ENCODE measurements at places on chromosomes 7 and 10.

DNA sequence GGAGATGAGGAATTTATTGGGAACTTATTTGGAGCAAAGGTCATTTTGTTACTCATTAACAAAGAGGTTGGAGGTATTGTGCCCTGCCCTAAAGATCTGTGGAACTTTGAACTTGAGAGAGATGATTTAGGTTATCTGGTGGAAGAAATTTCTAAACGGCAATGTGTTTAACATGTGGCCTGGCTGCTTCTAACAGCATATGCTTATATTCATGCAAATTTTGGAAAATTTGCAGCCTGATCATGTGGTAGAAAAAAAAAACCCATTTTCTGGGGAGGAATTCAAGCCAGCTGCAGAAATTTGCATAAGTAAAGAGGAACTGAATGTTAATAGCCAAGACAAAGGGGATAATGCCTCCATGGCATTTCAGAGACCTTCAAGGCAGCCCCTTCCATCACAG, 10.7 kb upstream of the PANK1 start:
- no peak for DNase-seq

GRCh38 chr10:115879372-115880089, 393.5 kb downstream of the GFRA1 start:
- DNase-seq: no peak

- no peak for DNase-seq
Observed at GRCh38 chr10:112797197-112797596, 152.8 kb upstream of the TCF7L2 start.

- DNase-seq: no peak
Observed at GRCh38 chr10:33249137-33249536, 85.3 kb downstream of the NRP1 start.

GRCh38 chr7:151086802-151087244, 548 bp downstream of the AGAP3 start:
- DNase-seq: no peak

DNA sequence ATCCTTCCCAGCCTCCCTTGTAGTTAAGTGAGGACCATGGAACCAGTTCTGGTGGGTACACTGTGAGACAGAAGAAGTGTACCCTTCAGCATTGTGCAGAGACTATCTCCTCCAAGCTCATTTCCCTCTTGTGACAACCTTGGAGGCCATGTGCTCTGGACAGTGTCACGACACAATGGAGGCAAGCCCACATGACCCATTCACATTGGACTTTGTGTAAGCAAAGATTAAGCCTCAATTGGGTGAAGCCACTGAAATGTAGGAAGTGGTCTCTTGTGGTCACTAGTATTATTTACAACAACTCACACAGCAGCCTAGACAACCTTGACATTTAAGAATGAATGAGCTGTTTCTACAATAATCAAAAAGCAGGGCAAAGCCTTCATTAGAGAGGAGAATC, 124.2 kb downstream of the INHBA start:
- no peak for DNase-seq

- DNase-seq: no peak
Observed at GRCh38 chr10:44968500-44969400, 9.1 kb downstream of the RASSF4 start.

DNA sequence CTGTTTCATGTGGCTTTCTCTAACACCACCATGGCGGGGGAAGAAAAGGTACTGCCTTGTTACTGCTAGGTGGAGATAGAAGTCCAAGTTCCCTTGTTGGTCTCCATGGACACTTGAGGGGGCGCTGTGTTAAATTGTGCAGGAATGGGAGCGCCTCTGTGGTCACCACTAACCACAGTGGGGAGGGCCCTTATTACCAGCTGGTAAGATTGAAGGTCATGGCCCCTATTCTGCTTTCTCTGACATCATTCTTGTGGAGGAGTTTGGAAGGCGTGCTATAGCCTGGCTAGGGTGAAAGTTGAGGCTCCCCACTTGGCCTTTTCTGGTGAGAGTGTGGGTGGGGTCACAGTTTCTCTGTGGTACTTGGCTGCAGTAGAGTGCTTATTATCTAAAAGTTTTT, 14.9 kb upstream of the MXI1 start:
- no peak for DNase-seq

GRCh38 chr10:77763453-77764430, 126.1 kb upstream of the KCNMA1 start:
- DNase-seq: no peak

- peak; percentile 30 for DNase-seq
Observed at GRCh38 chr10:96287392-96288105, 16.2 kb upstream of the BLNK start.

DNA sequence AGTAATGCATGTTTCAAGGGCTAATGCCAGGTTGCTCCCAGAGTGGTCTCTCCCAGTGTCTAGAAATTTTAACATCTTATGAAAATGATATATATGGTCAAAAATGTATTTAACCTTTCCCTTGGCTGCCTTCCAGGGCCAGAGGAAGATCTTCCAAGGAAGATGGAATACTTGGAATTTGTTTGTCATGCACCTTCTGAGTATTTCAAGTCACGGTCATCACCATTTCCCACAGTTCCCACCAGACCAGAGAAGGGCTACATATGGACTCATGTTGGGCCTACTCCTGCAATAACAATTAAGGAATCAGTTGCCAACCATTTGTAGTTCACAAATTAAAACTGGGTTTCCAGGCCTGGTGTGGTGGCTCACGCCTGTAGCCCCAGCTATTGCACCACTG, 9.0 kb downstream of the GATAD1 start:
- DNase-seq: no peak

- DNase-seq: no peak
Observed at GRCh38 chr10:3215153-3215775, 42.7 kb upstream of the PITRM1 start.

- no peak for DNase-seq
Observed at GRCh38 chr10:49001402-49001801, 61.8 kb upstream of the LRRC18 start.

DNA sequence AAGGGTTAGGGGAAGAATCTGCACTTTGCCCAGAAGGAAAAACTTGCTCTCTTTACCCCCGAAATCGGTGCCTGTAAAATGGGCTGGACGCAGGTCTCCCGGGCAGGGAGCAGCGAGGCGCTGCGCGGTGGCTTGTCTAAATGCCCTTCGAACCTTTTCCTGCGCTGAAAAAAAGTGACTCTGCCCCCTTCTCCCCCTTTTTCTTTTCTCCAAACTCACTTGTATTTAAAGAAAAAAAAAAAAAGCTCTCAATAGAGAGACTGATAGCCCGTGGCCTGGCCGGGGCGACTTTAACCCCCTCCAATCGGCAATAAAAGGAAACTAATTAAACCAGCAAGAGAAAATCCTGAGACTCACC, 286 bp downstream of the SP8 start:
- no peak for DNase-seq

- DNase-seq: no peak
Observed at GRCh38 chr7:3292694-3293093, 8.4 kb upstream of the SDK1 start.

DNA sequence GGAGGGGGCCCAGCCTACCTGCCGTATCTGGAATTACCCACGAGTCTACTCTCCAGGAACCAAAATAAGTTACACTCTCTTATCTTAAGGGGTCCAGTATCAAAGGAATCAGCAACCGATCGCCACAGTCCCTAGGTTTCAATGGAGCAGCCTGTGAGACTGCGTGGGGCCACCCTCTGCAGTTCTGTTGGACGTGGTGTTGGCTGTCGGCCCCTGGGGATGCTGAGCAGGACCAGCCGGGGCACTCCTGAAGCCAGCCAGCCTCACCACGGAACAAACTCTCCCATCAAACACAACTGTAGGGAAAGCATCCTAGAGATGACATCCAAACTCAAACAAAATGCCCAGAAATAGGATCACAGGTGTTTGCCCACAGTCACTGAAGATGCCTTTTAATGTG, 25.5 kb upstream of the ABLIM1 start:
- no peak for DNase-seq

DNA sequence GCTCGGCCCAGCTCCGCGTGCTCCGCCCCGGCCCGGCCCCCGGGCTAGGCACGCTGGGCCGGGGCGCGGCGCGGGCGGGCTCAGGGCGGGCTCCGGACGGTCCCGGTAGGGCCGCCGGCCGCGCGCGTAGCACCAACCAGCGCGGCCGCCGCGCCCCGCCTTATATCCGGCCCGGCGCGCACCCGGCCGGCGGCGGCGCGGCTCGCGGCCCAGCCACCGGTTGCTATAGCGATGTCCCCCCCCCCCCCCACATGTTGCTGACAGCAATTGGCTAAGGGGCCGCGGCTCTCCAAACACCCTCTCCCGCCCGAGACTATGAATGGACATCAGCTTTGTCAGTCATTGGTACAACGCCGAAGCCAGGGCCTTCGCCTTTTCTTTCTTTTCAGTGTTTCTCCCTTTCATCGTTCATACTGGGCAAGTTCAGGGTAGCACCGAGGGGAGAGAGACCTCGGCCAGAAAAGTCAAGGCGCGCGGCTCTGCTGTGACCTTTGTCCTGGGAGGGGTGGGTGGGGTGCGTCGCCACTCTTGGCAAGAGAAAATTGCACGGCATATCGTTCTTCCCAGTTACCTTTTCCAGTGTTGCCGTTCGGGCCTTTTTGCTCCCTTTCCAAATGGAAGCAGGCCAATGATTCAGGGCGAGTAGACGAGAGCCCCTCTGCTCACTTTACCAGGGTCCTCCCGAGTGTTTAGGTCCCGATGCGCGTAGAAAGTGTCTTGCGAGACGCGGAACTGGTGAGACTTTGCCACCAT, 354.2 kb downstream of the DNAJB6 start:
- peak; percentile 86 for DNase-seq

- DNase-seq: no peak
Observed at GRCh38 chr10:124917428-124918190, 24.3 kb upstream of the ZRANB1 start.

- no peak for DNase-seq
Observed at GRCh38 chr7:90580051-90580450, 16.1 kb upstream of the CDK14 start.

GRCh38 chr7:120402801-120403200, 129.8 kb downstream of the KCND2 start:
- DNase-seq: no peak

- DNase-seq: no peak
Observed at GRCh38 chr7:102273749-102274712, 12.6 kb upstream of the SH2B2 start.

DNA sequence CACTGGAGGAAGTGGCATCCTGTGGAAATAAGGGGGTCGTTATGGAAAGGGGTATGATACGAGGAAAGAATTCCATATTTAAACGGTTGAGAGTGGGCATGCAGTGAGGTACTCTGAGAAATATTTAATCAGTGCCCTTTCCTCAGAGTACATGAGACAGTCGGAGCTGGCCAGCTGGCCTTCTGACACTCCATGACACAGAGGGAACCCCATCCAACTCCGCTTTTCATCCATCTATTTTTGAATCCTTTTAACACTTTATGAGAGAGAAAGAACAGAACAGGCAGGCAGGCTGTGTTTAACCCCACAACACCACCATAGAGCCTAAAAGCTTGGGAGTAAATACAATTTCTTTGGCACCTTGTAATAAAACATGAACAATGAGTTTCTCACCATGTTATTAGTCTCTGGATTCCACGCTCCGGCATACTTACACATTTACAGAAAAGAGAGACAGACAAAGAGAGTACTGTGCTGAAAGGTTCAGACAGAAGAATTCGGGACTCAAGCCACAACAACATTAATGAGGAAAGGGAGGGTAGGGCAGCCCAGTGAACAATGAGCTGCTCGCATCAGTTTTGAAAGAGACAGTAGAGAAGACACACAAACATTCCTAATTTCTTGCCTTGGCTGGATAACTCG, 124.2 kb upstream of the PDLIM1 start:
- no peak for DNase-seq

DNA sequence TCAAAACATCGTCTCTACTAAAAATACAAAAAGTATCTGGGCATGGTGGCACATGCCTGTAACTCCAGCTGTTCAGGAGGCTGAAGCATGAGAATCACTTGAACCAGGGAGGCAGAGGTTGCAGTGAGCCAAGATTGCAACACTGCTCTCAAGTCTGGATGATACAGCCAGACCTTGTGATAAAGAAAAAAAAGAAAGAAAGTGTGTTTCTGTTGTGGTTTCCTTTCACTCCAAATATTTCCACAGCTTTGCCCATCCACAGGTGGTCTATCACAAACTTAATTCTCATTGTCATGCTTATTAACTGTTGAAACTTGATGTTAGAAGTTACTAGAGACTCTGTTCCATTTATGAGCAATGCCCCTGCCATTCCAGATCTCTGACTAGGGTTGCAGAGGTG, 316.0 kb upstream of the SEMA3C start:
- peak; percentile 59 for DNase-seq

DNA sequence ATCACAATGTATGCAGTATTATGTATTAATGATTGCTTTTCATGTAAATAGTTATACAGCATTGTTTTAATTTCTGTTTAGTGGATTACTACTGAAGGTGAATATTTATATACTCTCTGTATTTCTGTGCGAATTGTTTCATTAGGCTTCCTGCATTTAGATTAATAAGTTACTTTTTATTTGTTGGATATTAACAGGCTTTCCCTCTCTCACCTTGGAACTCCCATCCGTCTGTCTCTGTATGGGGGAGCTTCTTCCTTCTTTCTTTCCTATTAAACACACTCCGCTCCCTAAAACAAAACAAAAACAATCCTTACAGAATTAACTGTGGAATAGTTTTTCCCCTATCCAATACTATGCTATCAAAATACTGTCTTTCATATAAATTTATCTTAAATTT, 205.1 kb downstream of the CACNB2 start:
- DNase-seq: no peak

- no peak for DNase-seq
Observed at GRCh38 chr7:38873433-38873832, 35.6 kb downstream of the VPS41 start.

DNA sequence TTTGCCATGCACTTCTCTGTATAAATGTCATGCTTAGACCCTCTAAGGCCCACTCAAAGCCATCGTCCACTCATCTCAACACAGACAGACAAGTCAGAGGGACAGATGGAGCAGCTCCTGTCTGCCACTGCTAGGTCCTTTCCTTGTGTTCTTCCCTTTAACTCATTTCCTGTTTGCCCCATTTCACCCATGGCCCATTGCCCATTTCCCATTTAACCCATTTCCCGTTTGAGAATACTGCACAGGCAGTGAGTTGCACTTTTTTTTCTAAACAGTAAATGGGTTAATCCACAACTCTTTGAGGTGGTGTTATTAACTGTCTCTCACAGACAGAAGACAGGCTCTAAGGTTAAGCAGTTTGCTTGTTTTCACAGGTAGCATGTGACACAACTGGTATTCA, 179.3 kb downstream of the NPSR1 start:
- DNase-seq: no peak
